ENCODE measurements at places on chromosomes 6 and 20. TPM values are rescaled to one million over a fixed set of nuclear protein-coding genes. Genes with fewer than 3 reads are reported as not detected.
A peak's percentile ranks its signal among the peaks of the same experiment; 100 is the strongest.

DNA sequence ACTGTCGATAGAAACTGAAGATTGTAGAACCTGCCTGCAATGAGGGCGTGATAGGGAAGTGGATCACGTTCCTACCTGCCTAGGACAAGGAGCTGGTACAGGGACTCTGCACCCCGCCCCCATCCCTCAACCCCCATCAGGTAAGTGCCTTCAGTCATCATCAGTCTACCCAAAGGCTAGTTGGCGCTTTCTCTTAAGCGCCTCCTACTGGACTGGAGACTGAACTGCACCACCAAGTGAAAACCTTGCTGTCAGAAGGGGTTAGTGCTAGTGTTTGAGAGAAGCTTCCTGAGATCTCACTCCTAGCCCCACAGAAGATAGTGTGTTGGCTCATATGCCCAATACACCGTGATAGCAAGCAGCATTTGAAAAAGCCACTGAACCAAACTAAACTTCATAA, 706.5 kb upstream of the MAN1A1 start:
- no peak overlapping the region for H3K4me3 ChIP-seq
- H3K27me3 ChIP-seq, result no peaks in the 10 kb centered on the region
- no peak for DNase-seq
- H3K4me1 ChIP-seq, result no peaks in the 10 kb centered on the region

DNA sequence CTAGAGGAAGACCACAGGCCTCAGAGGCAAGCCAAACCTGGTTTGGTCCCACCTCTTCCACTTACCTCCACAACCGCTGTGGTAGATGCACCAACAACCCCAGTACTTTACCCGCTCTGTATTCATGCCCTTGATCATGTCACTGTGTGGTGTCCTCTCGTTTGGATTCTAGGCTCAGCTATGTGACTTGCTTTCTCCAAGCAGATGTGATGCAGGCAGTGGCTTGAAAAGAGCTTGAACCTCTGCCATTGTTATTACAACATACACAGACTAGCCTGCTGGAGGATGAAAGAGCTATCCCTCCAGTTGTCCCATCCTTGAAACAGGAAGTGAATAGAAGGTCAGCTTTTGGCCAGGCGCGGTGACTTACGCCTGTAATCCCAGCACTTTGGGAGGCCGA, 147.7 kb downstream of the ZNF217 start:
- no peaks in the 10 kb centered on the region for H3K27me3 ChIP-seq
- no peak for DNase-seq

DNA sequence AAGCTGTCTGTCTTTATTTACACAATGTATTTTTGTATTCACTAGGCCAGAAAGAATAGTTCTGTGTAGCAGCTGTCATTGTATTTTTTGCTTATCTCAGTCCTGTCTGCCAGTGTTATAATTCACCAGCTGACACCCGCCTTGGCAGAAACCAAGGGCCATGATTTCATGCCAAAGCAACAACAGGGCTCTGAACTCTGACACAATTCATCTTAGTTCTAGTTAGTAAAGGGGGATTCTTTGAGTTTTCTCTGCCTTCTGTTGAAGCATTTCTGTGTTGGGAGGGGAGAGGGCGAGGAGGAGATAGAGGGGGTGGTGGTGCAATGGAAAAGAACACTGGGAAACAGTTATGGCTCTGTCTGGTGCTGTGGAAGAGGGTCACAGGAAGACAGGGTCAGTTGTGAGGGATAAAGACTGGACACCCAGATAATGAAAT, 684.6 kb upstream of the MARCKS start:
- H3K27ac ChIP-seq, result no peak overlapping the region
- peaks cover 6% of the 10 kb centered on the region for H3K4me1 ChIP-seq
- no peak overlapping the region for H3K4me3 ChIP-seq

DNA sequence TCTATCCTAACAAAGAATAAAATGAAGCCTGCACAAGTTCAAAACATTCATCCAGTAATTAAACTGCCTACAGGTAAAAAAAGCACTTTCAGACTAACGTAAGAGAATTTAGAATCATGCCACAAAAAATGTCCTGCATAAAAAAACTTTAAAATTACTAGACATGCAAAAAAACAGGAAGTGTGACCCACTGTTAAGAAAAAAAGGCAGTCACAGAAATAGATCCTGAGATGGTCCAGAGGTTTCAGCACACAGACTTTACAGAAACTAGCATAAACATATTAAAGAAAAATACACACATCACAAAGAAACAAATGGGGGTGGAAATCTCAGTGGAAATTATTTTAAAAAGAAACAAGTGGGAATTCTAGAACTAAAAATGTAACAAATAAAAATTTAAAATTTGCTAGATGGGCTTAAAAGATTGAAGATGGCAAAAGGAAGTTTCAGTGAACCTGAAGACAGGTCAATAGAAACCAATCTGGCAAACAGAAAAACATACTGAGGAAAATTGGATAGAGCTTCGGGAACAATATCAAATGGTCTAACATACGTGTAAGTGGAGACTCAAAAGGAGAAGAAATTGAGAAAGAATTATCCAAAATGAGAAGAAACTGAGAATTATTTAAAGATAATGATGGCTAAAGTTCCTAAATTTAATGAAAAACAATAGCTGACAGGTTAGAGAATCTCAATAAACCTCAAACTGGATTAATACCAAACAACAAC, 3.4 kb upstream of the ZNF133 start:
- H3K4me1 ChIP-seq, result peaks cover 16% of the 10 kb centered on the region
- no peak overlapping the region for H3K27ac ChIP-seq

- no peak overlapping the region for H3K27ac ChIP-seq
- H3K27me3 ChIP-seq, result no peaks in the 10 kb centered on the region
- DNase-seq, result no peak
- peaks cover 13% of the 10 kb centered on the region for H3K4me1 ChIP-seq
- H3K4me3 ChIP-seq, result no peak overlapping the region
Observed at GRCh38 chr20:36507746-36508145, 33.6 kb upstream of the MYL9 start.

GRCh38 chr6:28719275-28719940, 193.7 kb downstream of the GPX5 start:
- H3K4me3 ChIP-seq, result no peak overlapping the region
- no peaks in the 10 kb centered on the region for H3K4me1 ChIP-seq
- no peak for DNase-seq
- peaks cover 8% of the 10 kb centered on the region for H3K27me3 ChIP-seq
- no peaks in the 10 kb centered on the region for H3K36me3 ChIP-seq
- H3K27ac ChIP-seq, result no peak overlapping the region

DNA sequence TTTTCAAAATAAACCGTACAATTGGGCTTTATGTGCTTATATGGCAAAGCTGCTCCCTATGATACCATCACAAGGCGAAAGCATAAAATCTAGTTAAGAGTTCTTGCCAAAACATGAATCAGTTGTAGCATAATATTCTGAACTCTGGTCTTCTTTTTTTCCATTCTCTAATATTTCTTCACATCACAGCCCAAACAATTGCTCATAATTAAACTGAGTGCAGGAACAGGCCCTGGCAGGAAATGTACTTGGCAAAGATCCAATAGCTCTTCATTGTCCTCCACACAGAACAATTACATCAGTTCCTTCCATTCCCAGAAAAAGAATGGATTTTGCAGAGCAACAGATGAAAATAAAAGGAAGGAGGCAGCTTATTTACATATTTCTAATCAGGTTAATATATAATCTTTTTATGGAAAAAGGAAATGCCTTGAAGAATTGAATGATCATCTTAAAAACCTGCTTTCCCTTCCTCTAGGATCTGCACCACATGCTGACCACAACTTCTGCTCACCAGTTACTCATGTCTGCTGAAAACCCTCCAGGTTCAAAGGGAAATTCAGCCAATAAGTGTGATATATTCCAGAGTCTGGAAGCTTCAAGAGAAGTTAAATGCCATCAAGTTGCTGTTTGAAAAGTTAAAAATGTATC, 123.3 kb upstream of the COL21A1 start:
- peak overlapping the region; percentile 51 for H3K4me3 ChIP-seq
- H3K27ac ChIP-seq, result peak overlapping the region; percentile 92
- no peaks in the 10 kb centered on the region for H3K36me3 ChIP-seq
- peaks cover 57% of the 10 kb centered on the region for H3K4me1 ChIP-seq
- peak; percentile 39 for DNase-seq

DNA sequence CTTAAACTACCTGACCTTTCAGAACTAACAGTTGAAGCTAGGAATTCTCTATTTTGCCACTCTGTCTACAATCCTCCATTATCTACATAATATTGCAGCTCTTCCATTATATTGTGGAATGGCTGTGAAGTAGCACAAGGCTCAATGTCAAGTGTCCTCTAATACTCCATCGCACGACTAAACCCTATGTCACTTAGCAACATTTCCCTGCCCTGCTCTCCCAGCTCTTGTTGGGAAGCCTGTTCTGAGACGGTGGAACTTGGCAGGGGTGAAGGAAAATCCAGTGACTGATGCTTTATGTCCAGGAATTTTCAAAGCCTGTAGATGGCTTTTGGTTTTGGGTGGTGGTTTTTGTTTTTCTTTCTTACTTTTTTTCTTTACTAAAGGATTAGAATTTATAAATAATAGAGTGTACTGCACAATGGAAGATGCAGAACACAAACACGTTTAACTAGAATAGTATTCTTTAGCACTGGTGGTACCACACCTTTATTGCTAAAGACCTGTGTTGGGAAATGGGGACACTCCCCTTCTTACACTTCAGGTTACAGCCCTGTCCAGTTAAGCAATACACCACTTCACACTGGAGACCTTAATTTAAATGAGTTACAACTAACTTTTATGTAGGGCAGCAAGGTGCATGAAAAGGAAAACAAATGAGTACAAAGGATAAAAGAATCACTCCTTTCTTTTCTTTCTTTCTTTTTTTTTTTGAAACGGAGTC, 20.7 kb upstream of the AMD1 start:
- DNase-seq, result no peak
- no peaks in the 10 kb centered on the region for H3K27me3 ChIP-seq
- no peaks in the 10 kb centered on the region for H3K4me1 ChIP-seq
- H3K27ac ChIP-seq, result no peak overlapping the region
- H3K4me3 ChIP-seq, result no peak overlapping the region

DNA sequence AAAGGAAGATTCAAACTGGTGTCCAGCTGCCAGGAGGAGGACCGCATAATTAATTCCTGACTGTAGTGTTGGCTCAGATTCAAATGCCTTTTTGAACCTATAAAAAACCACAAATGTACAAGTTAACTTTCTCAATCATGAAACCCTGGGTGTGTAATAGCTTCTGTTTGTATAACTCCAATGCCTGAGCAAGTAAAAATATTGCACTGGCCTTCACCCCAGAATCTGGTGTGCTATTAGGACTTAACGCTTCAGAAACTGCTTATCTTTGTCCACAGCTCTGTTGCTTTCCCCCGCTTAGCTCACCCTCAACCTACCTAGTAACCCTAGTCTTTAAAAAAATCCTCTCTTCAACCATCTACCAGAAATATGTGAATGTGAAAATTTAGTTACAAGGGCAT, 119.1 kb upstream of the MAP7 start:
- H3K36me3 ChIP-seq, result peaks cover 11% of the 10 kb centered on the region
- H3K4me3 ChIP-seq, result no peak overlapping the region
- no peak overlapping the region for H3K27ac ChIP-seq
- H3K4me1 ChIP-seq, result peaks cover 31% of the 10 kb centered on the region

DNA sequence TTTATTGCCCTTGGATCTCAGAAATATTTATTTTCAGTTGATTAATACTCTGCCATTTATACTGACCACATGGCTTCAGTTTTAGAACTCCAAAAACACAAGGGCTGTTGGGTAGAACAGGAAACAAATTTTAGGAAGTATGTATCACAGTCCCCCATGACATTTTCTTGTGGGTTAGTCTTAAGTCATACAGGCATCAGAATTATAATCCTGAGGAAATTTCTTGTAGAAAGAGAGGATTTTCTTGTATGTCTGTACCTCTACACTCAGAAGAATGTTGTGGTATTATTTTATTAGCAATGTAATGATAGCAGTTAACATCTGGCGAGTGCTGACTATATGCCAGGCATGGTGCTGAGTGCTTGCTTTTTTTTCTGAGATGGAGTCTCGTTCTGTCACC, 302.9 kb downstream of the CLIC5 start:
- H3K27ac ChIP-seq, result no peak overlapping the region
- DNase-seq, result no peak
- H3K4me1 ChIP-seq, result peaks cover 8% of the 10 kb centered on the region
- no peak overlapping the region for H3K4me3 ChIP-seq
- H3K36me3 ChIP-seq, result no peaks in the 10 kb centered on the region
- H3K27me3 ChIP-seq, result no peaks in the 10 kb centered on the region

GRCh38 chr20:39623584-39624234, 661.6 kb downstream of the DHX35 start:
- H3K27me3 ChIP-seq, result no peaks in the 10 kb centered on the region
- H3K4me1 ChIP-seq, result no peaks in the 10 kb centered on the region
- H3K36me3 ChIP-seq, result no peaks in the 10 kb centered on the region
- H3K4me3 ChIP-seq, result no peak overlapping the region

- peak within 1 kb of the TSS; percentile 26 for H3K4me3 ChIP-seq
- no peak for DNase-seq
- no peak within 1 kb of the TSS for H3K27ac ChIP-seq
- H3K36me3 ChIP-seq, result no peaks in the 10 kb centered on the region
- H3K4me1 ChIP-seq, result peaks cover 18% of the 10 kb centered on the region
Observed at GRCh38 chr20:46651091-46651962, at the start of gene SLC13A3. Gene SLC13A3 (minus strand): TSS chr20:46651459. CDS start chr20:46651421, 38 bp downstream.

DNA sequence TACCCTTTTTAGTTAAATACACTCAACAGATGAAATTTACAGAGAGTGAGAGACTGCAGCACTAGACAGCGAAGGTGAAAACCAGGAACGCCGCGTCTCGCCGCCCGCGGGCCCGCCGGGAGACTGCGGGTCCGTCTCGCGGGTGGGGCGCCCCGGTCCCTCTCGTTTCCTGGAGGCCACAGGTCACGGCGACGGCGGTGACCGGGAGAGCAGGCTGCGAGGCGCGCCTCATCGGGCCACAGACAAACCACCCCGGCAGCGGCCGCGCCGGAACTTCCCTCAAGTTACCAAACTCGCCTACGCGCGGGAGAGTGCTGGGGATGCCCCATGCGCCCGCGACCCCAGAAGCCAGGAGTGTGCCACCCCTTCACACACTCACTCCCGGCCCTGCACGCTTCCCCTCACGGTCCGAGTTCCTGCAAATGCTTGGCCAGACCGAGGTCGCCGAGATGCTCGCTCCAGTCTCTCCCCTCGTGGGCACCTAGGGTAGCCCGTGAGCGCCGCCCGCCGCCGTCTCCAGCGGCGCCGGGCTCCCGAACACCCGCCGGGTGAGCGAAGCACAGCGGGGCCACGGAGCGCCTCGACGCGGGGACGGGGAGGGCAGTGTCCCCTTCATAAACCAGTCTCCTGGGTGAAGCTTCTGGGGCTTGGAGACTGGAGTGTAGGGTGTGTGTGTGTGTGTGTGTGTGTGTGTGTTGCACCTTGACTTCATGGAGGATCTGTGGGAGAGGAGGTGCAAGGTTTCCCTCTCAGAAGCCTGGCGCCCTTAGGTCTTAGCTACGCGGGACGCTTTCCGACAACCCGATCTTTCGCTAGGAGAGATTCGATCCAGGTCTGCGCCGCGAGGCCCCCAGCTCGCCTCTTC, 1.4 kb downstream of the BACH2 start:
- no peak for DNase-seq
- H3K36me3 ChIP-seq, result no peaks in the 10 kb centered on the region
- peak overlapping the region; percentile 90 for H3K27ac ChIP-seq
- peak overlapping the region; percentile 90 for H3K4me3 ChIP-seq
- H3K27me3 ChIP-seq, result no peaks in the 10 kb centered on the region
- H3K4me1 ChIP-seq, result peaks cover 15% of the 10 kb centered on the region

Gene TSBP1
- not detected for total RNA-seq

Gene GCM1
- total RNA-seq, result not detected

Gene LAMA5
- 333 TPM for total RNA-seq

Gene PGC
- not detected for total RNA-seq

Gene THEMIS
- total RNA-seq, result 1.6 TPM

All from thoracic aorta (tissue), 2 donors.